ENCODE measurements at places on chromosomes 16 and 17. TPM values are rescaled to one million over a fixed set of nuclear protein-coding genes. Genes with fewer than 3 reads are reported as not detected.

The RAP1GAP2 gene
- 0.31 TPM for total RNA-seq

The TM4SF5 gene
- total RNA-seq, result not detected

The CPPED1 gene
- 5.7 TPM for total RNA-seq

The ATP2A3 gene
- total RNA-seq, result 113 TPM

The CDH11 gene
- total RNA-seq, result not detected

The KLHL10 gene
- total RNA-seq, result 0.36 TPM

The BOLA2B gene
- total RNA-seq, result 254 TPM

The CIBAR2 gene
- total RNA-seq, result not detected

The C16orf46 gene
- 0.60 TPM for total RNA-seq

The SLC6A4 gene
- not detected for total RNA-seq

The PPP1R27 gene
- not detected for total RNA-seq

The RNU2-1 gene
- total RNA-seq, result 3,772 TPM

DNA sequence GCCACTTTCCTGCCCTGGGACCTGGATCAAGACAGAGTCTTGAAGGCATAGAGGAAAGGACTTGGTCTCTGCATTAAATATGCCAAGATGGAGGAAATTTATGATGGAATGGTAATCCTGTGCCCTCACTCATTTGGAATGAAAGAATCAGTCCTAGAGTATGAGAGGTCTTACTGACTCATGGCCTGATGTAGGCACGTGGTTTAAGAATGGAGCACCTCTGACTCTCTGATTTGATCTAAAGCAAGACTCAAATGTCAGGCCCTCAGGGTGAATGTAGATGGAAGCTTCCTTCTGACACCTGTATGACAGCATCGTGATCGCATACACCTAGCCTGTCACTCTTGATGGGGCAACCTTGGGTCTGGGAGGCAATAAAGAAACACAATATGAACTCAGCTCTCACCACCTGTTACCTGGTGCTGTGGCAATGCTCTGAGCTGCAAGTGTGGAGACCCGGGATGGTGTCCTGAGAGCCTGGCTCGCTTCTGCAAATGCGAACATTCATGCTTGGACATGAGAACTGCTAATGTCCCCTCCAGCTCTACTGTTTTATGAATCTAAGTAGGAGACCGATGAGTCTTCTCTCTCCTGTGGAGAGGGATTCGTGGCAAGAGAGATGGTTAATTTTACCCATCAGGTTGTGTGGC lies 229.9 kb downstream of the ABCC12 start:
- DNase-seq, result no peak

- no peak for DNase-seq
These were observed 103.8 kb downstream of the ANKRD11 start for GRCh38 chr16:89386306-89387185.

DNA sequence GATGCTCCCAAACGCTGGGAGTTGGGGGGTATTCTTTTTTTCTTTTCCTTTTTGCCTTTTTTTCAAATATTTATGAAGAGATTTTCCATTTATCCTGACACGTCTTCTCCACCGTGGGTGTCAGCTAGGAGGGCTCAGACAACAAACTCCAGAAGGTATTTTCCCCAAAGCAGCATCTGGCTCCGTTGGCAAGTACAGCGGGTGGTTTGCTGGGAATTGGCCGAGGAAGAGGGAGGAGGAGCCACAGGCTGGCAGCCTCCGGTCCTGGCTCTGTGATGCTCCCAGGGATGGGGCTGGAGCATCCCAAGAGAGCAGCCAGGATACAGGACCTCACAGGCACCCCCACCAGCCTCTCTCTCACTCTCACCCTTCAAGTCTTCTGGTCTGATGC lies 10.9 kb upstream of the CACNG4 start:
- no peak for DNase-seq

DNA sequence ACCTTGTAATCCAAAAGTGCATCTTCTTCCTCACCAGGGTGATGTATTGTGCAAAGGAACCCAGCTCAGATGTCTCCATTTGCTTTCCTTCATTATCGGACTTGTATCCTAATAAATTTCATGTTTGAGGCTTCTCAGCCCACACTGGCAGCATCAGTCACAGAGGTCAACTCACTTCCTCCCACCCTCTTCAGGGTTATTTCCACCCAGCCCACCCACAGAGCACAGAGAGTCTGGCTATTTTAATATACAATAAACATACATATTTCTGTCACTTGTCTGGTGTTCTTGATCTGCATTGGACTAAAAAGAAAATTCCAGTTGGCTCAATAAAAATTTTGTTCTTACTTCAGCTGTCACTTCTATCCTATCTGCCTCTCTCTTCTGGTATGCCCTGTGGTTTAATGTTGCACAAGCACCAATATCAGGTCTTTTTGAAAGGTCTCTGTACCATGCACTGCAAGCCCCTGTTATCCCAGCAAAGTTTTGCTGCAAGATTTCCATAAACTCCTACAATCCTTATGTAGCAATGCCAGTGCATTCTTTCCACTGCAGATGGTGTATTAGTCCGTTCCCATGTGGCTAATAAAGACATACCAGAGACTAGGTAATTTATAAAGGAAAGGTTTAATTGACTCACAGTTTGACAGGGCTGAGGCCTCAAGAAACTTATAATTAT lies 201.8 kb downstream of the CDH11 start:
- no peak for DNase-seq

GRCh38 chr16:52191531-52192134 lies 355.3 kb downstream of the TOX3 start:
- DNase-seq, result peak; percentile 67

GRCh38 chr16:56196381-56196780 lies 5.1 kb downstream of the GNAO1 start:
- DNase-seq, result no peak

DNA sequence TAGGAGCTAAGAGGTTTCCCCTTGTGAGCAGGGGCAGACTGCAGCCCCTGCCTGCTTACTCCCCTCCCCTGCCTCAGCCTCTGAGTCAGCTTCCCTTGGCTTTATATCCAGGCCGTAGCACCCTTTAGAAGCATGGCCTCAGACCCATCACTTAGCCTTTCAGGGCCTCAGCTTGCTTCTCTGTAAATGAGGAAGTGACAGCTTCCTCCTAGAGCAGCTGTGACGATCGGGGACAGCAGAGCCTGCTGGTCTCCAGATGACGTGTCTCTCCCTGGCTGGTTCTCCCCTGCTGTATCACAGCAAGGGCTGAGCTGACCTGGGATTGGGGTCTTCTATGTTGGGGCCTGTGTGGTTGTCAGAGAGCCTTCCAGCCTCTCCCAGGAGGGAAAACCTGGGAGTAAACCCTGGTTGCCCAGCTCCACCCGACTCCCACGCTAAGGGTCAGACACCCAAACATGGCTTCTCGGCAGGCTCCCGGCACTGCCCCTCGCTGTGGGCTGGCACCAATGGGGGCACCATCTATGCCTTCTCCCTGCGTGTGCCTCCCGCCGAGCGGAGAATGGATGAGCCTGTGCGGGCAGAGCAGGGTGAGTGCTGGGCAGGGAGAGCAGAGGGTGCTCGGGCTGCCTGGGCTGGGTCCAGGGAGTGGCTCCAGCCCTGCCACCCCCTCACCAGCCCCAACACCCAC lies 16.3 kb upstream of the MYO15B start:
- peak; percentile 48 for DNase-seq

GRCh38 chr16:10728003-10728887 lies 15.4 kb upstream of the NUBP1 start:
- DNase-seq, result no peak

- peak; percentile 15 for DNase-seq
These were observed 100.7 kb downstream of the CYLD start for GRCh38 chr16:50842589-50842988.

- no peak for DNase-seq
These were observed 47.0 kb downstream of the BCAS3 start for GRCh38 chr17:60724647-60725046.

- DNase-seq, result peak; percentile 59
These were observed 7.3 kb downstream of the C16orf54 start for GRCh38 chr16:29738514-29738913.

- peak; percentile 64 for DNase-seq
These were observed 7.9 kb upstream of the RPL23 start for GRCh38 chr17:38861399-38861843.

- no peak for DNase-seq
These were observed 20.0 kb downstream of the IST1 start for GRCh38 chr16:71915350-71915749.

GRCh38 chr17:9522074-9522473 lies 53.5 kb downstream of the STX8 start:
- DNase-seq, result peak; percentile 12

Measured in activated CD8-positive, alpha-beta T cell treated with anti-CD3 and anti-CD28 coated beads for 36 hours (primary cell).